ENCODE measurements at places on chromosomes 1 and 21.

- DNase-seq, result no peak
Observed at GRCh38 chr1:3170561-3171453, 101.8 kb downstream of the PRDM16 start.

GRCh38 chr1:164664127-164664526 lies 105.1 kb downstream of the PBX1 start:
- DNase-seq, result no peak

- DNase-seq, result no peak
Observed at GRCh38 chr1:114251573-114251939, 97.9 kb upstream of the SYT6 start.

DNA sequence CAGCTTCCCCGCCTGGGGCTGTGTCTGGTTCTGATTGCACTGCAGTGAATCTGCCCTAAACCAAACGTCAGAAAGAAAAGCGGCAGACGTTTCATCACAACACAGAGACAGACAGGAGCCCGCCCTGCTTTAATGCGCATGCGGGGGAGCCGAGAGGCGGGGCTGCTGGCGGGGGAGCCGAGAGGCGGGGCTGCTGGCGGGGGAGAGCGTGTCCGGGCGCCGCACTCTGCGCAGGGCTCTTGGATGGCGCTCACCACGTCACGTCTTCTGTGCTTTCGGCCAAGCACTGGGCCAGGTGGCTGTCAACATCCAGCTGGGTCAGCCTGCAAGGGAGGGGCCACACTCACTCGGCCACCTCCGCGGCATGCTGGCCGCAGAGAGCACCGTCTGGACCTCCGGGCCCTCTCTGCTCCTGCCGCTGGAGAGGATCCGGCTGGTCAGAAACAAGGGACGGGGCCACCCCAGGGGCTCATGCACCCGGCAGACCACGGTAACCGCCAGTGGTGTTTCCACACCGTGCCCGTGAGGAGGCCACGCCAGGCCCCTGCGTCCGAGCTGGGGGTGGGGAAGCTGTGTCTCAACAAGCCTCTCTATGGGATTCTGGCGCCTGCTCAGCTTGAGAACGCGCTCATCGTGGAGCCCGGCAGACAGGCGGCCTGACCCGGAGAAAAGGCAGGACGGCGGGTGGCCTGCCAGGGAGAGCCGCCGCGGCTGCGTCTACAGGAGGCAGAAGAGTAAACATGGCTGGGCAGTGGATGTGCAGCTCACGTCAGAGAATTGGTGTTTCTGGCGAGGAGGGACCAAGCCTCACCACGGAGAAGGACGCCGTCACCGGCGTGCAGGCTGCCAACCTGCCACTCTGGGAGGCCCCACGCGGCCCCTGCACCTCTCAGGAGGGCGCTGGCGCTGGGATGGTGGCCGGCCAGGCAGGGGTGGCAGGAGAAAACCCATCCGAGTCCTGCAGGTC lies 4.8 kb downstream of the FAAP20 start:
- peak; percentile 87 for DNase-seq

DNA sequence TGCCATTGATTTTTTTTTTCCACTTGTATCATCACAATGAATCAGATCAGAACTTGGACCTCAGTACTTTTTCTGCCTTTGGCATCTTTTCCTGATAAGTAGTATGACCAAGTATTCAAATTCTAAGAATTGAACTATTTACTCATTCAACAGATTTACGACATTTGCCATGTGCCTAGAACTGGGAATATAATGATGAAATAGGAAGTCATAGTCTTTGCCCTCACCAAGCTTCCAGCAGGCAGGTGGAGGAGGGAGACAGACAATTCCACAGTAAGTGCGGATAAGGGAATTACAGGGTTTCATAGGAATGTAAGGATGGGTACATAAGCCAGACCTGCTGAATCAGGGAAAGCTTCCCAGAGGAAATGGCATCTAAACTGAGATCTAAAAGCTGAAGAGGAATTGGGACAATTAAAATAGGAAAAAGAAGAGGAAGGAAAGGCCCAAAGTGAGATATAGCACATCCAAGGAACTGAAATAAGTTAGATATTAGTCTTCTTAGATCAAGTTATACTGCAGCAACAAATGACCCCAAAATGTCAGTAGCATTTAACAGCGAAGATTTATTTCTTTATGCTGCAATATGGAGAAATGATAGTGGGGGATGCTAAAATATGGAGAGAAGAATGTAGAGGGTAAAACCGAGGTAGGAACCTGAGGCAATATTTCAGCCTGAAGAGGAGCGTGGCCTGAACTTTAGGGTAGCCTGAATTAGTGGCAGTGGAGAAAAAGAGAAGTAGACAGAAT lies 5.3 kb upstream of the DDX59 start:
- DNase-seq, result no peak

Measured in T-helper 1 cell (primary cell).